ENCODE measurements at places on chromosomes 4 and X.

GRCh38 chr4:162356181-162356580 lies 192.4 kb upstream of the FSTL5 start:
- DNase-seq, result no peak

DNA sequence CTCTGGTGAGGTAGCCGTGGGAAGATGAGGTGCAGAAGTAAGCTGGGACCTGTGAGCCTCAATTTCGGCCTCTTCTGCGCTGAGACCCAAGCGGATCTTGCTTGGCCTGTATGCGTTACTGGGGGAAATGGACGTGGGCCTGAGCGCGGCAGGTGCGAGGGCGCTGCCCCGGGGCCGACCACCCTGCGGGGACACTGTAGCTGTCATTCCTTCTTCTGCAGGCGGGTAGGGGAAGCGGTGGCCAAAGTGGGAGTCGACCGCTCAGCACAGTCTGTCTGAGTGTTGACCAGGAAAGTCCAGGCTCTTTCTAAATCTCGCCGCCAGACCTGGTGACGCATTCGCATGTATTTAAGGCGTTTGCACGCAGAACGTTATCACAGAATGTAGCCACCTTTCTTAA lies 3.3 kb upstream of the LRAT start:
- no peak for DNase-seq

- DNase-seq, result no peak
These were observed 23.9 kb downstream of the ADRA2C start for GRCh38 chr4:3790006-3790561.

DNA sequence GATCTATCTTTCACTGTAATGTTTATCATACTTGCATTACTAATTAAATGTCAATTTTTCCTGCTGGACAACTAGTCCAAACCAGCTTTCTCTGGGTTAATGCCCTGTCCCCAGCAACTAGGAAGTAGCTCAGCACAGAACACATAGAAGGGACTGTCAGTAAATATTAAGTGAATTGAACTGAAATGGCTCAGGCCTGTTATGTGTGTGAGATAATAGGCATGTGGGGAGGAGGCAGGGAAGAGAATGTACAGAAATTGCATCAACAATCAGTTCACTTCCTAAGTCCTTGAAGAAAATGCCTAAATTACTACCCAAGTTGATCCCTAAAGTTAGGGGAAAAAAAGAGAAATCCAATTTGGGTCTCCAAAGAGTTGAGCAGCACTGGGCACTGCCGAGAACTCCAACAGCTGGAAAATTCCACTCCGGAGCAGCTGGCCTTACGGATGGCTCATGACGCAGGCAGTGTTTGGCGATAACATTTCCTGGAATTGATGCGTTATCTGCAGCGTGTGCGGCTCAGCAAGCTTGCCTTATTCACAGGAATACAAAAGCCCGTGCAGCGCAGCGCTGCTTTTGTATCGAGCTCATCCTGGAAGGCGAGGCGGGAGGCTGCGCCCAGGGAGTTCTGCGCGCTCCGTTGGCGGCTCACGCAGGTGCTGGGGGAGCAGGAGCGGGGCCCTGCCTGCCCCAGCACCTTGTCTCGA lies 297.3 kb upstream of the LCORL start:
- no peak for DNase-seq

- DNase-seq, result no peak
These were observed 43.7 kb downstream of the ANTXR2 start for GRCh38 chr4:80029364-80029763.

GRCh38 chr4:138864961-138865720 lies 150.4 kb upstream of the NOCT start:
- no peak for DNase-seq

- DNase-seq, result no peak
These were observed 195.0 kb upstream of the LDB2 start for GRCh38 chr4:17093481-17093880.

GRCh38 chrX:19372547-19373331 lies 29.0 kb downstream of the PDHA1 start:
- DNase-seq, result no peak

DNA sequence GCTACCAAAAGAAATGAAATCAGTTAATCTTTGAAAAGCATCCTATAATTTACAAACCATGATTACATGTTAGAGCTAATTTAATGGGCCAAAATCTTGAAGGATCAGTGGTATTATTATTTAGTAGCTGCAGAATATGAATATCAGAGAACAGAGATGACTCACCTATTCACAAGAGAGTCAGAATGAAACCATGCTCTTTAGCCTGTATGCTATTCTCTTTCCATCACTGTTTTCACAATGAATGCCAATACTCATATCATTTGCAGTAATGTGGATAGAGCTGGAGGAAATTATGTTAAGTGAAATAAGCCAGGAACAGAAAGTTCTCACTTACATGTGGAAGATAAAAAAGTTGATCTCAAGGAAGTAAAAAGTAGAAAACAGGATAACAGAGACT lies 414.1 kb downstream of the CENPC start:
- no peak for DNase-seq

DNA sequence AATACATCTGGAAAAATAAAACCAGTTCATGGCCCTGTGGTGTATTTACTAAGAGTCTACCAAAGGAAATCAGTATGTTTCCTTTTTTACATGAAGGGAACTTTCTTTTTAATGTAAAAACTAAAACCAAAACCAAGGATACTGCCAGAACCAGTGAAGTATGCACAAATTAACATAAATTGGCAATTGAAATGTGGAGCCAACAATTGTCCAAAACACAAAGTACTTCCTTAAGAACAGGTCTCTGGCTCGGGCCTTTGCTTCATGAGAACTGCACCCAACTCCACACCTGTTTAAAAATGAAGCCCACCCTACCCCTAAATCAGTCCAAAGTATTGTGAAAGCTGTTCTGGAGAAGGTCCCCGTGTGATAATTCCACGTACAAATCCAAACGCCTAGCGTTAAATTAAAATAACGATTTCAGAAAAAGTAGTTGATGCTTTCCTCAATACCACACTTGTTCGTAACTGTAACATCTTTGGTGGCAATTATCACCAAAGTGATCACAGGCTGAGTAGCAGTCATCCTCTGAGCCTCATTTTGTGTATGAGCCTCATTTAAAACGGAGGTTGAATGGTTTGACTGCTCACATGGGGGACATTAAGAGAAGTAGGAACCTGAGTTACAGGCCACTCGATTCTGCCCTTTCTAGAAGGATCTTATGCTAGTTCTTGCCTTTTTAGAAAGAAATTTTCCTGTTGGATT lies 93.0 kb downstream of the GEMIN8 start:
- DNase-seq, result no peak

DNA sequence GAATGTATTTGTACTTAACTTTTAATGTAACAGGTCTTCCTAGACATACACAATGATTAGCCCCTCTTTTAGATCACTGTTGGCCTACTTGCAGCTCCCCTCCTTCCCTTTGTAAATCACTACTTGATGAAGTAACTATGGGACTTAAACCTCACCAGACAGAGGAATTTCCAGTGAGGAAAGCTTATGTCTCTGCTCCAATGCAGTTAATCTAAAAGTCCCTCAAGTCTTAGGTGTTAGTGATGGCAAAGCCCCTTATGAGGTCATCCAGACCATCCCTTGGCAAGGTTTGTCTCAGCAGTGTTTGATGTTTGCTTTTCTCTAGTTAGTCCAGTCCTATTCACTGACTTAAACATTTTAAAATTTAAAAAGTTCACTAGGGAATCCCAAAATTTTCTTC lies 877.3 kb upstream of the INTU start:
- no peak for DNase-seq

GRCh38 chrX:70754169-70754848 lies 154.2 kb downstream of the TEX11 start:
- no peak for DNase-seq

GRCh38 chrX:11386001-11386523 lies 92.8 kb downstream of the AMELX start:
- no peak for DNase-seq

- no peak for DNase-seq
These were observed 124.9 kb downstream of the IQCM start for GRCh38 chr4:149690726-149691125.

DNA sequence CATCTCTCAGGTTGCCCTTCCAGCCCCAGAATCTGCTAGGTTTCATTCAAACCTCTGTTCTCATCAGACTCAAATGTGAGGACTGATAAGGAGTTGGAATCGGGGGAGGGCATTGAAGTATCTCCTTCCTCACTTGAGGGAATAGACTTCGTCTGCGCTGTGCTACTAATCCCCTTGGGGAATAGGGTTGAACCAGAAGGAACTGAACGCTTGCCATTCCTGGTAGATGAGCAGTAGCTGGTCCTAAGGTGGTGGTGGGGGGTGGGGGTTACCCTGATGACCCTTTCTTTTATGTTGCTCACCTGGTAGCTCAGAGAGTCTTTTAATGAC lies 692 bp upstream of the SLC9A7 start:
- DNase-seq, result no peak

Data from activated naive CD4-positive, alpha-beta T cell (primary cell).